ENCODE measurements at places on chromosomes 1 and 21.

GRCh38 chr21:25717491-25718147 lies 17.1 kb downstream of the ATP5PF start:
- DNase-seq = no peak

DNA sequence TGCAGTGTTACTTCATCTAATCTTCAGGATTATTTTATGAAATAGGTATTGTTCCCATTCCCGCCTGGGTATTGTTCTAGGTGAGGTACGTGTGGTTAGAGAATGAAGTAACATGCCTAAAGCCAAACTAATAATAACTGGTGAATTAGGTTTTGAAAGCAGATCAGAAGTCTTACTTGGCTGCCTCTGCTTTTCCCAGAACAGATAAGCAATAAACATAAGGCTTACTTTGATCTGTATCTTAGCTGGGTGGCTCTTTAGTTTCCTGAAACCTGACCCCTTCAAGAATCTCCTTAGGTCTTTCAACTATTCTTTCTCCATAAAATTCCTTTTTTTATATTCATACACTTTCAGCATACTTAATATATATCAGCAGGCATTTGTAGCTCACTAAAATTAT lies 65.3 kb downstream of the VAV3 start:
- DNase-seq = no peak

DNA sequence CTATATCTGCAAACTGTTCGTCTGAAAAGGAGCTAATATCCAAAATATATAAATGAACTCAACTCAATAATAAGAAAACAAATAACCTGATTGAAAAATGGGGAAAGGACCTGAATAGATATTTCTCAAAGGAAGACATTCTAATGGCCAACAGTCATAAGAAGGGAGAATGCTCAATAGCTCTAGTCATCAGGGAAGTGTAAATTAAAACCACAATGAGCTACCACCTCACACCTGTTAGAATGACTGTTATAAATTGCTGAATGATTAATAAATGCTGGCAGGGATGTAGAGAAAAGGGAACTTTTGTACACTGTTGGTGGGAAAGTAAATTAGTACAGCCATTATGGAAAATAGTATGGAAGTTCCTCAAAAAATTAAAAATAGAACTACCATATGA lies 21.2 kb upstream of the C1orf115 start:
- no peak for DNase-seq

DNA sequence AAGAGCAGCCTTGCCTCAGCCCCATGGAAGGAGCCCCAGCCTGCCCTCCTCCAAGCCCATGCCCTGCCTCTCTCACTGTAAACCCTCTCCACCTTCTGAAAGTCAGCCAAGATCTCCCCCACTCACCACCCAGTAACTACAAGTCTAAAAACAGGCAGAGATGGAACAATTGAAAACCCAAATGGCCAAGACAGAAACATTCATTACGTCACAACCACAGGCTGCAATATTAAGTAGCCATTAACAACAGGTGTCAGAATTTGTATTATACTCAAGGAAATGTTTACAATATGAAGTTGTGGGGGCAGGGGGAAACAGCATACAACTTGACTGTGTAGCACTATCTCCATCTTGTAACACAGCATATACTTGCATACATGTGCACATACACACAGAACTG lies 2.4 kb downstream of the IRF6 start:
- no peak for DNase-seq

GRCh38 chr1:151972542-151973248 lies 21.0 kb downstream of the S100A10 start:
- no peak for DNase-seq

- no peak for DNase-seq
These were observed 14.4 kb downstream of the LMNA start for GRCh38 chr1:156128654-156129597.

DNA sequence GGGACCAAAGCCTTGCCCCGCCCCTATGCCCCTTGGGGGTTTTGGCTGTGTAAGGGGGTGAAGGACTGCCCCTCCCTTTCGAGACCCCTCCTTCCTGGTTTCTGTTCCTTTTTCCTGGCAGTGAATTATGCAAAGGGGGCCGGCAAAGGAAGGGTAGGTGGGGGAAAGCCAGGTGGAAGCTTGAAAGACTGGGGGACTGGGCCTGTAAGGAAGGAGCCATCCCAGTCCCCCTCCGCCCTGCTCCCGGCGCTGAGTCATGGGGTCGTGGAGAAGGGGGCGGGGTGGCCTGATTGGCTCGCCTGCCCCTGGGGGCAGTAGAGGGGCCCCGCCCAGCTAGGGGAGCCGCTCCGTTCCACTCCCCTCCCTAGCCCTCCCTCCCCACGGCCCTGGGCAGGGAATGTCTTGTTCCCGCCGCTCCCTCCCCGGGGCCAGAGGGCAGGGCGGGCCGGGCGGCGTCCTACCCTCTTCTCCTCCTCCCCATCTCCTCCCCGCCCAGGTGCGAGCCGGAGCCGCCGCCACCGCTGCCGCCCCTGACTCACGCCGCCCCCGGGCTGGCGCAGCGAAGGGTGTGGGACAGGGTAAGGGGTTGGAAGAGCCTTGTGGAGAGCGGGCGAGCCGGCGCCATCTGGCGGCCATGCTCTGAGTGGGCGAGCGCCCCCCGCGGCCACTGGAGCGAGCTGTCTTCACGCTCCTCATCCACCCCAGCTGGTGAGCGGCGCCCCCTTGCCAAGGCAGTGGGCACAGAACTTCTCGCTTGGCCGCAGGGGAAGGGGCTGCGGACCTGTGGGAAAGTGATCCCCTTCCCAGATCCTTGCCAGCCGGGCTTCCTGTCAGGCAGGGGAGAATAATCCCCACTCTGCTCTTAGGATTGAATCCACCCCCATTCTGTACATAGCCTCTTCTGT lies 14.7 kb downstream of the ZBTB7B start:
- peak; percentile 94 for DNase-seq

- peak; percentile 45 for DNase-seq
These were observed 128.6 kb downstream of the PRDM2 start for GRCh38 chr1:13828454-13829151.

- DNase-seq = no peak
These were observed 34.6 kb downstream of the CFAP57 start for GRCh38 chr1:43206600-43207228.

- no peak for DNase-seq
These were observed 44.8 kb downstream of the GPR161 start for GRCh38 chr1:168091720-168092550.

- no peak for DNase-seq
These were observed 31.9 kb downstream of the KCNC4 start for GRCh38 chr1:110242062-110242461.

DNA sequence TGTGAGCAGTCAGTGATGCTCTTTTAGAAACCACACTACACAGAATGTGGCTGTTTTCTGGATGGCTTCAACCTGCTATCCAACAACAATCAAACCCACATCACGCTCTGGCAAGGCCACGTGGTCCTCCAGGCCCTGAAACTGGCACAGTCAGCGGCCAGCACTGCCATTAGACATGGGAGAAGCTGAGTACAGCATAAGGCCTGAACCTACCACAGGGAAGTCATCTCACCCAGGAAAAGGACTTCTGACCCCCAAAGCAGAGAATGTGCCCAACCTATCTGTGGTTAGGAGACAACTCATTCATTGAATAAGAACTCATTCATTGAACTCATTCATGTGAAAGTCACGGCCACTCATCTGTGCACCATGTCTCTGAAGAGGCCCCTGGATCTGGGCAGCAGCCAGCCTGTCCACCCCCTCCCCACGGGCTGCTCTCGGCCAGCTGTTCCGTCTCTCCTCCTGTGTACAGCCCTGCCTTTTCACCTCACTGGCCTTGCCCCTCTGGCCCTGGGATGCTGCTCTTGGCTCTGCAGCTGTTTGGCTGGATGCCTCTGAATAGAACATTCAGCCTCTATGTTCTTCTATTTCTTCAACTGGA lies 41.1 kb downstream of the C1orf198 start:
- no peak for DNase-seq

- DNase-seq = peak; percentile 21
These were observed 722 bp downstream of the NPHP4 start for GRCh38 chr1:5991381-5992025.

- DNase-seq = no peak
These were observed 210.9 kb downstream of the KAZN start for GRCh38 chr1:14809191-14809981.

DNA sequence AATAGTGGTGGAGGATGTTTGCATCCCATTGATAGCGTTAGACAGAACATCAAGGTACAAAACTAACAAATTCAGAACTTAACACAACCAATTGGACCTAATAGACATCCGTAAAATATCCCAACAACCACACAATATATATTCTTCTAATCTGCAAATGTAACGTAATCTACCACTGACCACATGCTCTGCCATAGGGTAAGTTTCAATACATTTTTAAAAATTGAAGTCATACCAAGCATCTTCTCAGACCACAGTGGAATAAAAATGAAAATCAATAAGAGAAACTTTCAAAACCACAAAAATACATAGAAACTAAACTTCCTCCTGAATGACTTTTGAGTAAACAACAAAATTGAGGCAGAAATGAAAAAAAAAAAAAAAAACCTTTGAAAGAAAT lies 1087.5 kb downstream of the KCNT2 start:
- no peak for DNase-seq

DNA sequence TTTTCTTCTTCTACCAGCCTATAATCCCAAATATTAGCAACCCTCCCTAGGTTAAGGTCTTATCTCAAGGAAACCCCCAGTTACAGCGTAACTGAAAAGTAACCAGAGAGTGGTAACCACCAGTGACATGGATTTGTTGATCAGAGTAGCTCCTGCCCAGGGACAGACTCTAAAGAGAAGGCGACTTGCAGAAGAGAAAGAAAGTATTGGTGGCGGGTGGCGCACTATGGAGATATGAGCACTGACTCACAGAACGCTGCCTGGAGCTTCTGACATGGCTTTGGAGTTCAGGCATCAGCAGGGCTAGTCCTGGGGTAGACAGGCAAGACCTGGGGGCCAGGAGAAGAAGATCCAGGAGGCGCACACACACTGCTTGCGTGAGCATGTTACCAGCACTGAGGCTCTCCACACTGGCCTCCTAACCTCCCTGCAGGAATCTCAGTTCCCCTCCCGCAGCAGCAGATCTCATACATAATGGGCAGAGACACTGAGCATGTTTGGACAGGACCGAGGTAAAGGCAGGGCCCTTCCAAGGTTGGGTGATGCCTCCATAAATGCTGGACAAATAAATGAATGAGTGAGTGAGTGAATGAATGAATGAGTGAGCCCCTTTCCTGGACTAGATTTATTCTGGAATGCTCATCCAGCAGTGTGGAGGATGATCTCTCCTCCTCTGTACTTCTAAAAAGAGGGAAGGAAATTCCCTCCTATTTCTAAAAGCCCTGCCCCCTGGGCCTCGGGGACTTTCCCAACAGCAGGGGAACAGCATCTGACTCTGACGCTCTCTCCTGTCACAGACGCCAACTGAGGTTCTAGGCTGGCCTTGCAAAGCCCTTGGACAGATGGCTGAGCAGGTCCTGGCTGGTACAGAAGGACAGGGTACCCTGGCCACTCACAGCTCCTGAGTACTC lies 175.5 kb downstream of the CLIC6 start:
- no peak for DNase-seq

DNA sequence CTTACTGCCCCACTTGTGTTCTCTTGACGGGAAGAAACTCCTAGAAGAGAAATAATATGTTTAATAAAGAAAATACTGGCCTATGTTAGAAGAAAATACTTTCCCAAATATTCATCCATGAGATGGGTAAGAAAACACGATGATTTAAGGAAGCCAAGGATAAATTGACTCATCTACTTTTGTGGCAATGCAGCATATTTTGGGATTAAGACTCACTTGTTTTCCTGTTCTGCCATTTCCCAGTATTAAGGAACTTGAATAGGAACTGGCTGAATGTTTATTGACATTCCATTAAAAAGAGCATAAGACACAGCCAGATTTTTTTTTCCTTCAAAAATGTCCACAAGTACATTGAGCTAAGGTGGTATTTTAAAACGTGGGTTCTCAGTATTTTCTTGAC lies 10.9 kb upstream of the ADAMTS5 start:
- DNase-seq = no peak

DNA sequence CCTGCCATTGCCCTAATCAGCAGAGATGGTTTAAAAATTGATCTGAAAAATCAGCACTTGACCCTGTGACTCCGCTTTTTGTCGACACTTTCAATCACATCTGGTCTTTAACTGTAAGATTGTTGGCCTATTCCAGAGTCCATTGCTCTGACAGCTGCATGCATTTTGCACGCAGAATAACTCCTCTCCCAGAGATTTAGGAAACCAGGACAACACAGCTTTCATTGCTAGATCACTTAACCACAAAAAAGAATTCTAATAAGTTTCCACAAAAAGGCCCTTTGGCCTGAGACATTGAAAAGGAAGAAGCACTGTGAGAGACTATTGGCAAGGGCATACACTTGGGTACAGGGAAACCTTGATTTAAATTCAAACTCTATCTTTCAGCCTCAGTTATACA lies 373.1 kb downstream of the TGFB2 start:
- DNase-seq = no peak

DNA sequence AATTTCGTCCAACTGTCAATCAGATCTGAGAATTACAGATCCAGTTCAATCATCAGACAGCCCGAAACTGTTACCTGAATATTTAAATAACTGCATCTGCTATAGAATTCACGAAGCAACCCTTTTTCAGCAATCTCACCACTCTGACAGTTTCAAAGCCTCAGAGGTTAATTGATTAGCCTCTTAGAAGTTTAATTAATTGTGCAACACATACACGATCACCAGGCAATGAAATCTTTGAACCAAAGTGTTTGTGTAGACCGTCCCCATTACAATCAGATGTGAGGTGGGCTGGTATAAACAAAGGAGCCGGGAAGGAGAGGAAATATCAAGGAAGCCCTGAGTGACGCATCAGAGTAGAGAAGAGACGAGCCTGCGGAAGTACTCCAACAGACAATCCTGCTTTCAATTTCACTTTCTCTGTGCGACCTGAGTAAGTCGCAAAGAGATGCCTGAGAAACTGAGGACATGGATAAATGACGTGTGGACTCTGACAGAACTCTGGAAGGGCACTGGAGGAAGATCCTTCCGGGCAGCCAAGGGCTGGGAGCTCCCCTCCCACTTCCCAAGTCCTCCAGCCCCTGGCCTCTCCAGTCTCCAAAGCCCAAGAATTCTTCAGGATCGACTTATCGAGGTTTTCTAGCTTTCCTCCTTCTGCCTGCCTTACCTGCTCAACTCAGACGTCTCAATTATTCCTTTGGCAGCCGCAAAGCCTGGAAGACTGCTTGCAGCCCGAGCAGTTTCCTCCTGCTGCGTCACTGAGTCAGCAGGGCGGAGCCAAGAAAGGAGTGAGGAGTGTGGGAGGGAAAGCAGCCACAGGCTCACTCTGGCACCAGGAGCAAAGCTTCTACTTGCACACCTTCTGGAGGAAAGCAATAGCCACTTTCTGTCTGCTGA lies at the start of gene RNASEL:
RNASEL (minus strand) TSS at position 757 of the 897 bp plus-strand sequence. CDS start 2,450 bp downstream, outside the sequence.
- peak; percentile 67 for DNase-seq

- peak; percentile 24 for DNase-seq
These were observed 43.5 kb downstream of the RRAGC start for GRCh38 chr1:38815903-38816627.

DNA sequence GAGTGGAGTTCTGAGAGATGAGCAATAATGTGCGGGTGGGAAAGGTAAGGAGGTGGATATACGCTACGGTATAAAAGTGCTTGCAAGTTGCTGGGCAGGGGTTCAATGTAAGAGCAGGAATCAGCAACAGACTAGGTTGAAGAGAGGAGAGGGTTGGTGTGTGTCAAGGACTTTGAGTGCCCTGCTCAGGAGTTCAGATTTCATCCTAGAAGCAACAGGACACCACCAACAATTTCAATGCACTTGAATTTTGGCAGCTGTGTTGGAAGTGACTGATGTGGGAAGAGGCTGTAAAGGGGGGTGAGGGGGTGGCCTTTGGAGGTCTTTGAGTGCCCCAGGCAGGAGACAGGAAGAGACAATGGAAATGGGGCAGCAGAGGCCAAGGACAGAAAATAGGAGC lies 57.3 kb downstream of the RHOU start:
- no peak for DNase-seq

GRCh38 chr1:86779308-86780191 lies 75.2 kb downstream of the SH3GLB1 start:
- DNase-seq = no peak

Data from activated CD4-positive, alpha-beta T cell treated with anti-CD3 and anti-CD28 coated beads, Interleukin-2, amount 50 U/mL, for 48 hours (primary cell).